NCI-H2081 treated with DMSO at 0.1 percent for 48 hours (cell line): ENCODE measurements at places on chromosomes 7 and 10.

GRCh38 chr10:101763141-101763846, 12.6 kb downstream of the FGF8 start:
- no peak for DNase-seq

DNA sequence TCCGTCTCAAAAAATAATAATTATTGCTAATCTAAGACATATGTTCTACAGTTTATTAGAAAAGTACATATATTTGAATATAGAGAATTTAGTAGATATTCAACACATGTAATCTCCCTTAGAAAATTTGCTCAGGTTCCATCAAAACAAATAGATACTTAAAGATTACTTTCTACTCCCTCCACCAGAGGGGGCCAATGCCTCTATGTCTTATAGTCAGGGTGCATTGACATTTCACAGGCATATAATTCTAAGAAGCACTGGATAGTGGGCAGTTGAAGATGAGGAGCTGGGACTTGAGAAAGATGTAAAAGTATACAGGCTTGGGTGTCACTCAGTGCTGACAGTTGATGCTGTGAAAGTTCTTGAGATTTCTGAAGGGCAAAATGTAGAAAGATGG, 301.6 kb upstream of the HPS1 start:
- DNase-seq, result no peak

DNA sequence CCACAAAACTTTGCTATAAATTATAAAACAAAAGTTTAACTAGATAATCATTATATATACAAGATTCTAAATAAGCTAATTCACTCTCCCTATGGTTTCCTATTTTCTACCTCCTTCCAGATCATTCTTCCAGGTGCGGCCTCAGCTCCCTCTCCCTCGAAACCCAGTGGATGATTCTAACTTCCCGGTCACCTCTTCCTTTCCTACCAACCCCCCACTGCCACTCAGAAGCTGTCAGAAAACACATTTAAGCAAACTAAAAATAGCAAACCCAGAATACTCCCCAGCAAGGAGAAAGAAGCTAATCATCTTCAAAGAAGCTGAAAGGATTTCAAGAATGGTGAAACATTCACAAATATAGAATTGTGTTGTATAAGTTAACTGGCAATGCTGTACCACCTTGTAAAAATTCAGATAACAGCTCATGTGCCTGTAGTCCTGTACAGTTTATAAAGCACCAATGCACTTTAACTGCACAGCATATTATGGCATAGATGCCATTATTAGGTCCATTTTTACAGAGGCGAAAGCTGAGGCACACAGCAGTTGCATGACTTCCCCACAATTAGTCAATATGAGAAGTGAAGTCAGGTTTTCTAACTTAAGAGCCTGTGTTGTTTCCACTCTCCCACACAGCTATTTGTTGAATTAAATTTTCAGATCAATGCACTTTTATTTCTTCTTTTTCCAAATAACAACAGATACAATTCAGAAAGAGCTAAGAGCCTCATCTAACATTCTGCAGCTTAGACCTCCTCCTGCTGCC, 13.7 kb upstream of the DNTT start:
- DNase-seq, result no peak

- no peak for DNase-seq
Observed at GRCh38 chr10:5033061-5033778, 29.6 kb upstream of the AKR1C2 start.

DNA sequence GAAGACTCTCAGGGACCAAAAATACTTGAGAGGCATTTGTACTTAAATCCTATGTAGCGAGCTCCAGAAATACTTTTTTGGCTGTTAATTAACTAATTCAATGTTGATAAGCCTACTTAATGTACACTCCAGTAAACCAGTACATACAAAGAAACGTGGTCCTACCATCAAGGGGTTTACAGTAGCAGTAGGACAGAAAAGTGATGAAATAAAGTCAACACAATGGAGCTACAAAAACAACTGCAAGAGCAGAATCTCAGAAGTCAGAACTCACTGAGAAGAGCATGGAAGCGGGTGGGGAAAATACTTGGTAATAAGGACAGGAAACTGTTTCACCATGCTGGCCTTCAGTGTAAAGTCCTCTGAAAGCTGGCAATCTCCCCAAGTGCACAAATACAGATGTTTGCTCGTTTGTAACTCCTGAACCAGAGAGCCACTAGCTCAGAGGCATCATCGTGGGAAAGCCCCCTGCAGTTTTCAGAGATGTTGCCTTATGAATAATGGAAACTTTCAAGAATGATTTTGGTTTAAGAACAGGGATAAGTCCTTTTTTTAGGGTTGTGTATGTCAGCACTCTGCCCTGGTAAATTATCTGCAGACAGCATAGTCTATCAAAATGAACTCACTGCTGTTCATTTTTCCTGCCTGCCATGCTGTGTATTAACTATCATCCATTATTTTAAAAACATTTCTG, 233.2 kb downstream of the SORCS1 start:
- DNase-seq, result no peak

GRCh38 chr10:58856508-58857240, 319.8 kb upstream of the PHYHIPL start:
- DNase-seq, result no peak

- DNase-seq, result no peak
Observed at GRCh38 chr7:51366930-51367613, 50.5 kb upstream of the COBL start.

DNA sequence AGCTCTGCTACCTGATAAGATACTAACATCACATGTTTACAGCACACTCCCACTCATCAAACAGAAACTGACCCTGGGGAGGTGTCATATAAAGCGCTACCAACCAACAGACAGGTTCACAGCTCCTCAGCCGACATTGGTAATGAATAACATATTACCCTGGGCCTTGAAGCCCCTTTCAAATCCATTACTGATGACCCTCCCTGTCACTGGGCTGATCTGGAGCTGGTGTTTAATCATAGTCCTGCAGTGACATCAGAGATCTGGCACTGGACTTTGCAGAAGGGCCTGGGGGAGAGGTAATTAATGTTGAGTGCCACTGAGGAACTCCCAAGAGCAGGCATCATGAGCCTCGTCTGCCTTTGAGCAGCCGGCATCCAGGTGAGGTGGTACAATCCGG, 306.5 kb upstream of the NFE2L3 start:
- DNase-seq, result no peak

DNA sequence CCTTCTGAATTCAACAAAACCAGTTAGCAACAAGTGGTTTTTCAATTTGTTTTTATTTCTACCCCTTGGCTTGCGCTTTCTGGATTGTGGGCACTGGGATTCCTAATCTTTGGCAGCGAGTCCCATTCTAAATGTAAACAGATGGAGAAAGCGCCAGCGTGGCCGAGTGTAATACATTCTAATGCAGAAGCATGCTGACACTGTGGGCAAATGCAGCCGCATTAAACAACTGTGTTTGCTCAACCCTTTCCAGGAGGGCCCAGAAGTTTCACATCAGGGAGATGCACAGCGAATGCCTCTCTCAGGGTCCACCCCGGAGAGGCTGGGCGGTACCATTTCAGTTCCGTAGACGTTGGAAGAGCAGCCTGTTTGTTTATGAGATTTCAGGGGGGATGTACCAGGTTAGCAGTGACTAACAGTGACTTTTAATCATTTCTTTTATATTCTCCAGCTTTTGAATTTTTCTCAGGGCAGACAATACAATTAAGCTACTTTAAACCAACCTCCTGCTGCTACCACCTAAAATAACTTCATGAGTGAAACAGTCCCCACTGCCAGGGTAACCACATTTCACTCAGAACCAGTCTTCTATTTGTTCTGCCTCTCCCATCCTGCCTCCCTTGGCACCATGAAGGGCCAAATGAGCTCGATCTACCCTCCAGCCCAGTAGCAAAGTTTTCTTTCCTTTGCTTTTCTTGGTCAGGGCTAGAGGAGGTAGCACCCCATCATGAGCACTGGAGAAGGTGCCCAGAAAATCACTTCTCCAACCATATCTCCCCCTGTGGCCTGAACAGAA, 164.2 kb upstream of the ITGB1 start:
- DNase-seq, result no peak

GRCh38 chr7:24576171-24577025, 3.1 kb downstream of the PALS2 start:
- DNase-seq, result peak; percentile 57

GRCh38 chr10:11197878-11198277, 180.2 kb downstream of the CELF2 start:
- no peak for DNase-seq

GRCh38 chr10:28839600-28840007, 162.3 kb downstream of the BAMBI start:
- peak; percentile 17 for DNase-seq

DNA sequence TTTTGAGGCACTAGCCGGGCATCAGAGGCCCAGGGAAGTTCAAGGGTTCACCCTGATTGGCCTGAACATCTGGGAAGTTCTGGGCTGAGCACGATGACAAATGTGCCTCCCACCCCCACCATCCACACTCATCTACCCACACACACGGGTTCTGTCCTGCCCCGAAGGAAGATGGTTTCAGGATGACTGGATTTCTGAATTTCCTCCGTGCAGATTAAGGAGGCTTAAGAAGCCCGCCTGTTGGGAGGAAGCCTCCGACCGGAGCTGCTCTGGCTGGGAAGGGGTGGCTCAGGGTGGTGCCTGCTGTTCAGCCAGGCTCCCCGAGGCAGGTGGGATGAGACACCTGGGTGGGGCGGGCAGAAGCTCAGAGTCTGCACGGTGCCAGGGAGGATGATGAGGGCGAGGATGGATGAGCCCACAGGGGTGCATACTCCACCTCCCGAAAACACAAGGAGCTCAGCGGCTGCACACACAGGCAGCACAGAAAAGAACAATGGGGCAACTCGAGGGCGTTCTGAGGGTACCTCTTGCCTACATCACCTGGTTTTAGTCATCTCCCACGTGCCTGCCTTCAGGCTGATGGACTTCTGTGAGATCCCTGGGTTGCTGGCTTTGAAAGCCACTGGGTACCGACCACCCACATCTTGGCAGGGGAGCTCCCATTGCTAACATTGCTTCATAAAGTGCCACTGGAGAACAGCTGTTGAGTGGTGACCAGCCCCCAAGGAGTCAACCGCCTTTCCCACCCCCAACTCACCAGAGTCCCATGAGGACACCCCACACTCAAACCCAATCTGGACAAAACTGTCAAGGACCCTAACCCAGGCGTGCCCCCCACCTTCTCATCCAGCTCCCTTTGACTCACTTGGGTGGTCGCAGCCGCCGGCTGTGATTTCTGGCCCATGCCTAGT, 41.2 kb downstream of the CALML3 start:
- DNase-seq, result no peak

- no peak for DNase-seq
Observed at GRCh38 chr7:45689011-45689796, 115.0 kb downstream of the ADCY1 start.

- no peak for DNase-seq
Observed at GRCh38 chr7:42946627-42946950, 14.4 kb downstream of the MRPL32 start.

- no peak for DNase-seq
Observed at GRCh38 chr7:45573661-45574415, at the start of gene ADCY1. Gene ADCY1 (plus strand): TSS chr7:45574368. CDS start chr7:45574544, 176 bp downstream.

GRCh38 chr10:28776519-28776918, 99.2 kb downstream of the BAMBI start:
- no peak for DNase-seq

GRCh38 chr10:70293169-70293843, 9.5 kb upstream of the NPFFR1 start:
- DNase-seq, result no peak

DNA sequence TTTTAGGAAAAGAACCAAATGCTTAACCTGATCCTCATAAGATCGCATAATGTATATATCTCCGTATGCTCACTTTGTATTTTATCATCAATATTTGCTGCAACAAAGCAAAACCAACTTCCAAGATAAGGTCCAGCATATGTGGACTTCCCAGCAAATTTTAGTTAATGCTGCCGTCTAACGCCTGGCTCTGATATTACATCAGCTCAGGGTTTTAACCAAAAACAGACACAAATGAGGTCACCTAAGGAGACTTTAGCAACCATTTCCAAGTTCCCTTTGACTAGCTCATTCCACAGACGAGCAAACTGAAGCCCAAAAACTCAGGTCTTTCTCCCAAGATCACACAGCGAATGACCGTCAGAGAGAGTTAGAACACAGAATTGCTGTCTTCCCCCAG, 59.4 kb upstream of the UCN3 start:
- DNase-seq, result no peak

DNA sequence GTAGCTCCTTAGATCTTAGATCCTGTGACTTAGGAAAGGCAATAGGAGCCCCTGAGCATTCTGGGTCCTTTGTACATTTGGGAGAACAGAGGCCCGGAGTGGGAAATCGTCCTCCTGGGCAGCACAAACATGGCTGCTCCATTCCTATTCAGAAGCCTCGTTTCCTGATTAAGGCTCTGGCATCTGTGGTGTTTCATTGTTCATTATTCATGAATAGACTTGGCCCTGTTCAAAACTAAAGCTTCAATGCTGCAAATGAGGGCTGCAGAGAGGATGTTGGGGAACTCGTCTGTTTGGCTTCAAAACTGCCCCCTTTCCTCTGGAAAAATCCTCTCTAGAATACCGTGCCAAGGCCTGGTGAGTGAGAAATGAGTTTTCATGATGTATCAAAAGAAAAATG, 3.4 kb upstream of the HTRA1 start:
- no peak for DNase-seq

GRCh38 chr10:62885684-62886461, 69.7 kb upstream of the EGR2 start:
- no peak for DNase-seq

DNA sequence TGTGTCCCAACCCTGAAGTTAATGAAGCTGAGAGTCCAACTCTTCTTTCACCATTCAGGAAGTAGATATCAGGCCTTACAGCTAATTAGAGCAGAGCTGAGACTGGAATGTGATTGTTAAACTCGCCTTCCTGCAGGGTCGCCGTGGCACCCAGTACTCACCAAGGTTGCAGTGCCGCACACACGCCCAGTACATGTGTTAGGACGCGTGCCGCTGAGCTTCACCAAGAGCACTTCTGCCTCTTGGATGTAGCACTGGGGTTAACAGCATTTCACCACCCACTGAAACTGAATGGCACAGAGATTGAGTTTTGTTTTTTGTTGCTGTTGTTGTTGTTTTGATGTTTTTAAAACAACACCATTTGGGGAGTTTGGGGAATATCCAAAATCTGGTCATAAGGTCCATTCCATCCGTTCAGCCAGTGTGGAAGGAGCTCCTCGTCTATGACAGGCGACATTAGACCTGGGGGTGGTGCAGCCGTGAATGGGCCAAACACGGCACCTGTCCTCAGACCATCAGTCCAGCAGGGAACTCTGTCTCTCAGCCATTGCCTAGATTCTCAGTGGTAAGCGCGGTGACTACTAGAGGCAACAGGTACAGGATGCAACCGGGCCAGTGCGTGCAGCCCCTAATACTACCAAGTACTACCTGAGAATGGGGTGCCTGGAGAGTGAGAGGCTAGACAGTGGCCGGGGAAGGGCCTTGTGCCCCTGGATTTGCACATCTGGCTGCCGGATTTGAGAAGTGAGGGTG, 21.9 kb downstream of the WIPI2 start:
- DNase-seq, result no peak
